ENCODE measurements at places on chromosomes 7 and 10. TPM values are rescaled to one million over a fixed set of nuclear protein-coding genes. Genes with fewer than 3 reads are reported as not detected.
A peak's percentile ranks its signal among the peaks of the same experiment; 100 is the strongest.

GRCh38 chr7:29167721-29168120, 21.4 kb upstream of the CPVL start:
- H3K27ac ChIP-seq, result no peak overlapping the region
- no peaks in the 10 kb centered on the region for H3K4me1 ChIP-seq
- DNase-seq, result no peak
- no peaks in the 10 kb centered on the region for H3K36me3 ChIP-seq
- H3K4me3 ChIP-seq, result no peak overlapping the region

DNA sequence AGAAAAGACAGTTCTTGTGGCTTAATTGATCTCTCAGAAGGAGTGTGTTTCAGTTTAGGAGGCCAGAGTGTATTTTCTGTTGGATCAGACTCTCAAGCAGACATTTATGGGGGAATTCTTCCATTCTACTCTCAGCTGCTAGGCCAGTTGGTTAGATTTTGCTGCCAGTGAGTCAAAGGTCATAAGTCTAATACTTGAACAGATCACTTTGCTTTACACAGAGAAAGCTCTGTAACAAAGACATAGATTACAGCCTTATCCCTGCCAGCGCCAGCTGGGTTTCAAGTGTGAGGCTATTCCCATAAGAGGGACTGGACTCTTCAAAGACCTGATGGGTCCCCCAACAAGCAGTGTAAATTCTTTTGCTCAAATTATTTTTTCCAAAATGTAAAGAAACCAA, 145.6 kb upstream of the SEMA3C start:
- H3K4me1 ChIP-seq, result no peaks in the 10 kb centered on the region
- no peaks in the 10 kb centered on the region for H3K36me3 ChIP-seq
- no peaks in the 10 kb centered on the region for H3K27me3 ChIP-seq
- H3K4me3 ChIP-seq, result no peak overlapping the region
- H3K27ac ChIP-seq, result no peak overlapping the region
- DNase-seq, result peak; percentile 23

DNA sequence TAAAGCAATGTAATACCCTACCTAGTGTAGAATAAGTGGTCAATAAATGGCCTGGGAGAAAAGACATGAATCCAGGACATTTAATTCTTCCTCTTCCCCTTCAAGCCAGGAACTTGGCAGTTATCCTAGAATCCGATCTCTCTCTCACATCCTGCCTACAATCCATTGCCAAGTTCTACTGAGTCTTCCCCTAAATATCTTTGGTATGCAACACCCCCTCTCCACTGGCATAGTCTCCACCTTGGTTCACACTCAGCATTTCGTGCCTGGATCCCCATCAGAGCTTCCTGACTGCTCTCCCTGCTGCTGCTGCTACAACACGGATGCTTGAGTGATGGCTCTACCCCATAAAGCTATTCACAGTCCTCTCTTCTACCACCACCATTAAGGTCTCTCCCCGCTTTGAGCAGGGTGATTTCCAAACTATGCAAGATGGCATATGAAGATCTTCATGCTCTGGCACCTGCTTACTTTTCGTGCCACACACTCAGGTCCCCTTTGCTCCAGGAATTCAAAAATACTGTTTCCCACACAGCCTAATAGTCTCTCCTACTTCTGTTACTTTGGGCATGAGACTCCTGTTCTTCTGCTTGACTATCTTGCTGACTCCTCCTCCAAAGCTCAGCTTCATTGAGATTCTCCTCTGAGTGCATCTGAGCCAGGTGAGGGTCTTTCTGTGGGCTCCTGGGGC, 4.8 kb downstream of the ANK3 start:
- H3K4me3 ChIP-seq, result no peak overlapping the region
- no peaks in the 10 kb centered on the region for H3K4me1 ChIP-seq
- H3K36me3 ChIP-seq, result no peaks in the 10 kb centered on the region
- DNase-seq, result no peak

DNA sequence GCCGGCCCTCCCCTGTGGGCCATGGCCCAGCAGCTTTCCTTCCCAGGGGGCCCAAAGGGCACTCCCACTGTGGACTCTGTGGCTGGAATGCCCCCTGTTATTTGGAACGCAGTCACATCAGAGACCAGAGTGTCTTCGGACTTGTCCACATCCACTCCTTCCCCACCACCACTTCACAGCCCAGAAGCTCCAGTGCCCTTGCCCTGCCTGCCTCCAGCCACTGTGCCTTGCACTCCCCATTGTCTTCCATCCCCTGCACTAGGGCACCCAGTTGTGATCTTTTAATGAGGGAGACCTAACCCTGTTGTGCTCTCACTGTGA, 19.4 kb downstream of the INSIG1 start:
- H3K4me1 ChIP-seq, result no peaks in the 10 kb centered on the region
- no peaks in the 10 kb centered on the region for H3K27me3 ChIP-seq
- H3K36me3 ChIP-seq, result no peaks in the 10 kb centered on the region
- no peak overlapping the region for H3K27ac ChIP-seq
- no peak overlapping the region for H3K4me3 ChIP-seq
- no peak for DNase-seq

DNA sequence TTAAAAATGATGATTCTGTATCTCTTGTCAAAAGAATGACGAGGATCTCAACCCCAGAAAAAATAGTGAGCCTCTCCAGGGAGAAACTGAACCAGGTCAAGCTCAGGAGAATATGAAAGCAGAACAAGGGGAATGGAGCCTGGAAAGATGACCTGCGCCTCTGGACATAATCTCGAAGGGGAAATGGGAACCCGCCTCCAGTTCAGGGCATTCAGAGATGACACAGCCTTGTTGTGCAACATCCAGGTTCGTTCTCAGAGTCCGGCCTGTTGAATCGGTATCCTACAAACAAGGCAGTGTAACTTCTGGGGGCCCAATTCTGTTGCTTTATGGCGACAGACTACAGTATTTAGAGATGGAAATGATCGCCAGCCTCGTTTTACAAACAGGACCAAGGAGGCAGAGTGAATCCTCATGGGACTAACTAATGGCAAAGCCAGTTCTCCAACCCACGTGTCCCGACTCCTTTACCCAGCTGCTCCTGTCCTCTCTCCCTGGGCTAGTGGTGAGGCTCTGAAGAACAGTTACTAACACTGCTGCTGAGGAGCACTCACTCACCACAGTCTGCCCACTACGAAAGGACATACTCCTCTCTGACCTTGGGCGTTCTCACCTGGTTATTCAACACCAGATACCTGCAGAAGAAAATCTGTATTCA, 67.6 kb downstream of the JAZF1 start:
- H3K4me1 ChIP-seq, result no peaks in the 10 kb centered on the region
- no peak overlapping the region for H3K27ac ChIP-seq
- no peak for DNase-seq

- DNase-seq, result peak; percentile 98
- H3K4me1 ChIP-seq, result peaks cover 6% of the 10 kb centered on the region
- H3K27ac ChIP-seq, result peak within 1 kb of the TSS; percentile 89
- peak within 1 kb of the TSS; percentile 88 for H3K4me3 ChIP-seq
- no peaks in the 10 kb centered on the region for H3K36me3 ChIP-seq
Observed at GRCh38 chr7:23105644-23106056, at the start of gene KLHL7. KLHL7 (plus strand) TSS chr7:23105785; CDS start chr7:23106027, 242 bp downstream.

- peak overlapping the region; percentile 13 for H3K27ac ChIP-seq
- H3K4me3 ChIP-seq, result no peak overlapping the region
- no peaks in the 10 kb centered on the region for H3K4me1 ChIP-seq
- H3K36me3 ChIP-seq, result peaks cover 41% of the 10 kb centered on the region
- no peak for DNase-seq
- no peaks in the 10 kb centered on the region for H3K27me3 ChIP-seq
Observed at GRCh38 chr10:119055472-119055871, 25.1 kb downstream of the EIF3A start.

- no peak for DNase-seq
- no peaks in the 10 kb centered on the region for H3K27me3 ChIP-seq
- no peak overlapping the region for H3K27ac ChIP-seq
- no peaks in the 10 kb centered on the region for H3K4me1 ChIP-seq
Observed at GRCh38 chr10:71267508-71268240, 51.4 kb upstream of the SLC29A3 start.

DNA sequence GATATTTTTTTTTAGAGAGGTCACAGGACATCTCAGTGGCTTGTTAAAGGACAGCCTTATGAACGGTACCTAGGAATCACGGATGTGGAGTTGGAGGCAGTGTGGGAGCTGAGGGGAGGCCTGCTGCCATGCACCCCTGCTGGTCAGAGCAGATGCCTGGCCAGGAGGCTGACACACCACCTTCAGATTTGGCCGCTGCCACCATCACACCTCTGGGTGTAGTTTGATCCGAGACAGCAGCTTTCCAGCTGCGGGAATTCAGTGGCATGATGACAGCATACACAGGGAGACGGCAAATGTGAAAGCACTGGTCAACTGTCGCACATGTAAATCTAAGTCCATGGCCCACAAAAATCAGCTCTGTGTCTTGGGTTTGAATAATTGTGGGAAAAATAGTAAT, 285.4 kb downstream of the ADARB2 start:
- H3K4me3 ChIP-seq, result no peak overlapping the region
- DNase-seq, result no peak
- peak overlapping the region; percentile 32 for H3K27ac ChIP-seq
- no peaks in the 10 kb centered on the region for H3K36me3 ChIP-seq
- H3K4me1 ChIP-seq, result no peaks in the 10 kb centered on the region

DNA sequence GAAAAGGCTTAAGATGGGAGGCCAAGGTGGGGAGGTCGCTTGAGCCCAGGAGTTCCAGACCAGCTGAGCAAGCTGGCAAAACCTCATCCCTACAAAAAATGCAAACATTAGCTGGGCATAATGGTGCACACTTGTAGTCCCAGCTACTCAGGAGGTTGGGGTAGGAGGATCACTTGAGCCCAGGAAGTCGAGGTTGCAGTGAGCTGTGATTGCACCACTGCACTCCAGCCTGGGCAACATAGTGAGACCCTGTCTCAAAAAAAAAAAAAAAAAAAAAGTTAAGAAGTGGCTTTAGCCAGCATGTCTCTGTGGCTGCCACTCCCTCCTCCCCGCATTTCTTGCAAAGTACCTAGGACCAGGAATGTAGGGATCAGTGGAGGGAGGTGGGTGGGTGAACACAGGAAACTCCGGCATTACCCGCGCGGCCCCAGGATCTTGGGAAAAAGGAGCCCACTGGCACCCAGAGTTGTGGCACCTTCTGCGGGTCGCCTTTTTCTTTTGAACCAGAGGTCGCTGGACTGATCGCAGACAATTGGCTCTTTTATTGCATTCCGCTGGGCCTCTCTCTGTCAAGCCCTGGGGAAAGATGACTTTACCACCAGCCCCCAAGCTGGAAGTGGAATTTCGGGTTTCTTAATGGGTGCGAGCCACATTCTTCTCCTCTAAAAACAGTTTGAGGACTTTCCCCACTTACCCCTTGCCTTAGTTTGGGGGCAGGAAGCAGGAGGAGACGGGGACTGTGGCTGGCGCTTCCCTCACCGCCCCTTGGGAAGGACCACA, 3.5 kb downstream of the VGF start:
- H3K27me3 ChIP-seq, result peaks cover 38% of the 10 kb centered on the region
- H3K4me1 ChIP-seq, result peaks cover 14% of the 10 kb centered on the region

The ITIH5 gene
- 2.2 TPM for total RNA-seq

The OSBPL3 gene
- 9.0 TPM for total RNA-seq

All from colonic mucosa (tissue), 4 donors.